ENCODE measurements at places on chromosomes 4 and X. TPM values are rescaled to one million over a fixed set of nuclear protein-coding genes. Genes with fewer than 3 reads are reported as not detected.

GRCh38 chr4:165905405-165906027 lies 32.5 kb downstream of the TLL1 start:
- no peak for DNase-seq

GRCh38 chr4:173005912-173006633 lies 162.5 kb upstream of the GALNT7 start:
- peak; percentile 43 for DNase-seq

GRCh38 chr4:99067617-99068016 lies 21.0 kb downstream of the ADH5 start:
- DNase-seq: no peak

DNA sequence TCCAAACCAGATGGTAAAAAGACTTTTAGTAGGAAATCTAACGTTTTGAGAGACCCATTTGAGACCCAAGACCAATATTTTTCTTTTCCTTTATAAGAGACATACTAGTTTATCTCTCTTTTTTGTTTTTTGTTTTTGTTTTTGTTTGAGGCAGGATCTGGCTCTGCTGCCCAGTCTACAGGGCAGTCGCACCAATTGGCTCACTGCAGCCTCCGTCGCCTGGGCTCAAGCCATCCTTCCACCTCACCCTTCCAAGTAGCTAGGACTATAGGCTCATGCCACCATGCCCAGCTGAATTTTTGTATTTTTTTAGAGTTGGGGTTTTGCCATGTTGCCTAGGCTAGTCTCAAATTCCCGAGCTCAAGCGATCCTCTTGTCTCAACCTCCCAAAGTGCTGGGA lies 77.2 kb upstream of the FHDC1 start:
- DNase-seq: no peak

DNA sequence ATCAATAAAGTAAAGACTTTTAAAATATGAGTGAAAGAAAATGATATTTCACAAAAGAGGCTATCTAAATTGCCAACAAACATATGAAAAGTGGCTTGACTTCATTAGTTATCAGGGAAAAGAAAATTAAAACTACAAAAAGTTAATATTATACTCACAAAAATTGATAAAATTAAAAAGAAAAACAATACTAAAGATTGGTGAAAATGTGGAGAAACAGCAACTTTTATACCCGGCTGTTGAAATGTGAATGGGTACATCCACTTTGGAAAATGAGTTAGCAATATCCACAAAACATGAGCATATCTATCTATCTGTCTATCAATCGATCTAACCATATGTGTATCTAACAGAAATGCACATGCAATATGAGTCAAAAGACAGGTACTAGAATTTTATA lies 122.3 kb downstream of the ANAPC10 start:
- DNase-seq: no peak

GRCh38 chr4:15149839-15150592 lies 147.7 kb downstream of the CPEB2 start:
- peak; percentile 91 for DNase-seq

- DNase-seq: no peak
These were observed 16.4 kb upstream of the OTUD4 start for GRCh38 chr4:145196747-145197146.

DNA sequence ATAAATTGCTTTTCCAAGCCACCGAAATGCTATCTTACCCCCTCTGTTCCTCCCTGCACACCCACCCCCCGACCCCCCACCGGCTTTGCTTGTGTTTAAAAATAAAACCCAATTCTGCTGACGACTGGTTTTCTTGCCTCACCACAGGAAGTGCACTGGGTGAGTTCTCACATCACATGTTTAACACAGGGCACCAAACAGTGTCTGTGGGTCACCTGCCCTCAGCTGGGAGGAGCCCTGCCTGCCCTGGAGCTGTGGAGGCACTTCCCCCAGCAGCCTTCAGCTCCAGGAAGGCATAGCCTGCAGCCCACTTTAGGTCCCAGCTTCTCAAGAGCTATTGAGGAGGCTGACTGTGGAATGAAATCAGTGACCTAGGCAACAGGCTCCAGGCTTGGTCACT lies 8.8 kb downstream of the TMEM255A start:
- DNase-seq: no peak

DNA sequence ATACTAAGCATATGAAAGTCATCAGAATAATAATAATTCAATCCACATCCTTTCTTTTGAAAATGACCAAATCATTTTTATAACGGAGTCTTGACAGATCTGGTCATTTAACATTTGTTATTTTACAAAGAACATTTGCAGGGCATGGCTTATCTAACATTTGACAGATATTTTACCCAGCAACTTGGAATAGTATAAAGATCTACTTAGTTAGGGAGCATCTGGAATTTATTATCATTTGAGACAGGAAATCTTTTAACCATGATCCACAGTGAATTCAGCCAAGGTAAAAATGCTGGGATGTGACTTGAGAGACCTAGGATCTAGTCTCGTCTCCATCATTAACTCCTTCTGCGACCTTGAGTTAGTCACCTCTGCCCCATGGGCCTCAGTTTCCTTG lies 22.4 kb downstream of the STARD8 start:
- DNase-seq: no peak

DNA sequence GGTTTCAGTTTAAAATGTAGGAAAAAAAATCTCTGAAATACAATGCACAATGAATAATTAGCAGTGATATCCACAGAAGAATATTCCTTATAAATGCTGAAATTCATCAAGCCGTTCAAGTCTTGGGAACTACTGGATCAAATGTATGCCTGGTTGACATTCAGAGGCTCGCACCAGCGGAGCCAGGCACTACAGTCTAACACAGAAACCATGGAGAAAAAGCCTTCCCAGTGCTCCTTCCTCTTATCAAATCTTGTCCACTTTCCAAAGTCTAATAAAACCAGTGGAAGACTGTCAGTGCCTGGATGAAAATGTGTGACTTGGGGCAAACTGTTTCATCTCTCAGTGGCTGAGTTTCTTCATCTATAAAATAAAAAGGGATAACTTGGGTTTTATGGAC lies 35.9 kb downstream of the CENPU start:
- no peak for DNase-seq

GRCh38 chrX:154525606-154526490 lies 9.8 kb upstream of the FAM3A start:
- no peak for DNase-seq

- peak; percentile 49 for DNase-seq
These were observed 416.3 kb downstream of the PCDH10 start for GRCh38 chr4:133565379-133565778.

GRCh38 chr4:174697896-174698295 lies 131.2 kb downstream of the GLRA3 start:
- no peak for DNase-seq

GRCh38 chrX:66961665-66962064 lies 322.8 kb upstream of the EDA2R start:
- DNase-seq: no peak

- peak; percentile 65 for DNase-seq
These were observed 95.9 kb upstream of the PTPN13 start for GRCh38 chr4:86497980-86498862.

DNA sequence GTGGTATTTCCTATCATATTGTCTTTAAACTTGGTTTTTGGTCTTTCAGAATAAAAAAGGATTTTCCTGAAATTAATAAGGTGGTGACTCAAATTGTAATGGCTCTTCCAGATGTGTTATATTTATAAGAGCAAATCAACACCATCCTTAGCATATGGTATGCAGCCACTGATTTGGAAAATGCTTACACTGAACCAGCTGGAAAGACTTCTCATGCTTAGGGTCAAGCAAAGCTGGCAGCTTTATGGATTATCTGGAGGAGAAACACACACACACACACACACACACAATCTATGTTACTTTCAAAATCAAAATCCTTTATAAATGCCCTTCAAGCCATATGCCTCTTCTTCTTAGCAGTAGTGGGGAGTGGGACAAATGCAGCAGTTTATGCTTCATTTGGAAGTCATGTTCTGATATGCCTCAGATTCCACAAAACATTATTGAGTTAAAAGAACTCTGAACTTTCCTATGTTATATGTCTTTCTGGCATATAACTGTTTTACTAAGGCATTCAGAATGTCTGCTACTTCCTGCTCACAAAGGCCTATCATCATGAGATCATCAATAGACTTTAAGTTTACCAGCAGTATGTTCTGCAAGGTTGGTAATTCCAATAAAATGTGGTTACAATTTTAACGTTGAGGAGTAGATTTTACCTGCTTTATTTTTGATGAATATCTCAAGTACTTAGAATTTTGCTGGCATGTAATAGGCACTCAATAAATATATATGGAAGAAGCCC lies 72.9 kb upstream of the PRDM5 start:
- DNase-seq: no peak

- no peak for DNase-seq
These were observed 868 bp downstream of the AFAP1 start for GRCh38 chr4:7938609-7939376.

GRCh38 chr4:25949173-25949748 lies 35.2 kb downstream of the SMIM20 start:
- no peak for DNase-seq

DNA sequence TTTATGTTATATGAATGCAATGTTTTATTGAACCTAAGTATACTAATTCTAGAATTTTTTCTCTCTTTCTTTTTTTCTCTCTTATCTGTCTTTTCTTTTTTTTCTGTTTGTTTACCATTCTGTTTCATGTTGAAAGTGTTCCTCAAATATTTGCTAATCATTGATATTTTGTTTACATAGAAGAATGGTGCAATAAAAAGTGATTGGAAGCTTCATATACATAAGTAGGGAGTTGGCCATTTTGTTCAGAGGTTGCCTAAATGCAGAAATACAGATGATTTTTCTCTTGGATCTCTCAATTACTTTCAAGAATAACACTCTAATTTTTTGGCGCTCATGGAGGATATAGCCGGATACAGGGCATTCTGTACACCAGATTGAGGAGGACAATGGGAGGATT lies 5.7 kb upstream of the SERTM2 start:
- DNase-seq: no peak

DNA sequence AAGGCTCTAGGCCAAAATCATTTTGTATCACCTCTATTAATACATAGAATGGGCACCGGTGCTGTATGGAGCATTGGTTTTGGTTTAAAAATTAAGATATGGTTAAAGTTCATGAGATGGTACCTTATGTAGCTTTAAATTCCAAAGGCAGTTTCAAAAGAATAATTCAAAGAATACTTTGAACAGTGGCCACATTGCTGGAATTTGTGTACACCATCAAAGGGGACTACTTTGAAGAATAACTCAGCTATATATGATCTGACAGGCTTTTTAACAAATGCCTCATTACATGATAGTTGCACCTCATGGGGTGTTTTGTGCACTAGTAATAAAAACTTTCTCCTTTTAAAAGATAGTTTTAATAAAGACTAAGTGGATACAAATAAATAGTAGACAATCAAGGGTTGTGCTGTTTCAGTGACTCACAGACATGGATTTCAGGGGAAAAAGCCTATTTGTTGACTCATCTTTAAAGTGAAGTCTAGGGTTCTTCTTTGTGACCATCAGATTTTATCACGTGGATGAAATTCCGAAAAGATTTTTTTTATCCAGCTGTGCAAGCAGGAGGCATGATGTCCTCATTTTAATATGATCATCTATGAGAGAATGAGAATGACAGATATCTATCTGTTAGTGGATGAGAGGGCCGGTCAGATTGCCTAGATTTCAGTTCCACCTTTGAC lies 12.8 kb downstream of the MTM1 start:
- DNase-seq: peak; percentile 39

DNA sequence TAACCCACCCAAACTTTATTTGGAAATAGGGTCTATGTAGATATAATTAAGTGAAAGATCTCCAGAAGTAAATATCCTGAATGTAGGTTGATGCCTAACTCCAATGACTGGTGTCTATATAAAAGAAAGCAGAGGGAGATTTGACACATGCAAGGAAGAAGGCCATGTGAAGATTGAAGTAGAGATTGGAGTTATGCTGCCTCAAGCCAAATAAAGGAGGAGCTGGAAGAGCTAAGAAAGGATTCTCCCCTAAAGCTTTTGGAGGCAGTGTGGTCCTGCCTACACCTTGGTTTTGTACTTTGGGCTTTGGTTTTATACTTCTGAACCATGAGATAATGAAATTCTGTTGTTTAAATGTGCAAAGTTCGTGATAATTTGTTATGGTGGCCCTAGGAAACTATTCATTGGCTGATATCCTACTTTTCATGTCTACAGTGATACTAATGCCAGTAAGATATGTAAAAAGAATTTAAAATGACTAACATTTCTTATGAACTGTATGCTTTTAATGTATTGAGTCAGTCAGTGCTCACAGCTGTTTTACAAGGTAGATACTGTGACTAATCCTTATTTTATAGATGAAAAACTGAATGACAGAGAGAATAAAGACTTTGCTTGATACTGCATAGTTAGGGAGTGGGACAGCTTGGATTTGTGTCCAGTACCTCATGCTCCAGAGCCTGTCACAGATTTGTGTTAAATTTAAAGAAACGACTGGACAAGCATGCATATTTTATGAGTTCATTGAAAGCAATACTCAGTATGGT lies 5.9 kb upstream of the RAB40AL start:
- no peak for DNase-seq

DNA sequence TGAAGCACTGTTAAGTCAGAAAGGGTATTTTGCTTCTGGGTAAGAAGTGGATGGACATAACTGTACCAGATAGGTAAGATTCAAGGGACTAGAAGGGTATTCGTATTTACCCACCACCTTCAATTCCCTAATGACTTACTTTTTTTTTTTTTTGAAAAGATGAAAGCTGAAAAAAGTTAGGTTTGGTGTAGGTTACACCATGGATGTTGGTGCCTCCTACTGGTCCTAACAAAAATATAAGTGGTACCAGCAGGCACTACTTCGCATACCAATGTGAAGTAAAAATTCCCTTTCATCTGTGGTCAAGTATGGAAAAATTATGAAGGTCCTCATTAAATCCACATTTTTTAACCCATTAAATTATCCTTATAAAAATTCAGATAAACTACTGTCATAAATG lies 7.2 kb downstream of the ANKRD17 start:
- no peak for DNase-seq

- DNase-seq: no peak
These were observed 53.1 kb upstream of the GLRA2 start for GRCh38 chrX:14476205-14476604.

DNA sequence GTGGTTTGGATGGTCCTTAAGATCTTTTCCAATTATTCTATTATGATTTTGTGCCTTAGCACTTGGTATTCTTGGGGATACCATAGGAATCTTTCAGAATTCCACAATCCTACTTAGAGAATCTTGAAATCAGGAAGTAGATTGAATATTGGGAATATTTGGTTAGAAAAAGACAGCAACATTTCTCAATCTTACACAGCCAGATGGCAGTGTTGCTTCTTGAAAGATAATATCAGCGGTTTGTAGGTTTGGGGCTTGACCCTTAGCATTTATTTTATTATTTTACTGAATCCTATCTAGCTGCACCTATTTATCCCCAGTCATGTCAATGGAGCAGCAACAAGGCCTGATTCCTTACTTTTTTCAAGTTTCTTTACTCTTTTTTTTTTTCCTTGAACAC lies 28.6 kb downstream of the MAGEB1 start:
- DNase-seq: peak; percentile 36

The ZNF827 gene
- 8.5 TPM for total RNA-seq

The TEC gene
- 3.0 TPM for total RNA-seq

The CFAP299 gene
- total RNA-seq: 1.9 TPM

The GPRIN3 gene
- 0.10 TPM for total RNA-seq

The GNRHR gene
- total RNA-seq: not detected

The GAGE1 gene
- total RNA-seq: not detected

The MAGEA1 gene
- not detected for total RNA-seq

The RBMX gene
- 296 TPM for total RNA-seq

The OFD1 gene
- total RNA-seq: 20.1 TPM

The FGF2 gene
- total RNA-seq: 5.8 TPM

The TEX11 gene
- total RNA-seq: not detected

The SYTL5 gene
- total RNA-seq: 0.16 TPM

The UGT2A2 gene
- total RNA-seq: not detected

The RHOXF2B gene
- total RNA-seq: not detected

The PCDH18 gene
- total RNA-seq: 59.9 TPM

Measured in myocyte (in vitro differentiated cells).